Activated CD4-positive, CD25-positive, alpha-beta regulatory T cell (primary cell): ENCODE measurements at places on chromosomes 3 and 15.

GRCh38 chr3:43379343-43379742 lies 93.0 kb downstream of the SNRK start:
- DNase-seq: no peak

GRCh38 chr15:62809115-62809967 lies 233.2 kb upstream of the TPM1 start:
- DNase-seq: no peak

DNA sequence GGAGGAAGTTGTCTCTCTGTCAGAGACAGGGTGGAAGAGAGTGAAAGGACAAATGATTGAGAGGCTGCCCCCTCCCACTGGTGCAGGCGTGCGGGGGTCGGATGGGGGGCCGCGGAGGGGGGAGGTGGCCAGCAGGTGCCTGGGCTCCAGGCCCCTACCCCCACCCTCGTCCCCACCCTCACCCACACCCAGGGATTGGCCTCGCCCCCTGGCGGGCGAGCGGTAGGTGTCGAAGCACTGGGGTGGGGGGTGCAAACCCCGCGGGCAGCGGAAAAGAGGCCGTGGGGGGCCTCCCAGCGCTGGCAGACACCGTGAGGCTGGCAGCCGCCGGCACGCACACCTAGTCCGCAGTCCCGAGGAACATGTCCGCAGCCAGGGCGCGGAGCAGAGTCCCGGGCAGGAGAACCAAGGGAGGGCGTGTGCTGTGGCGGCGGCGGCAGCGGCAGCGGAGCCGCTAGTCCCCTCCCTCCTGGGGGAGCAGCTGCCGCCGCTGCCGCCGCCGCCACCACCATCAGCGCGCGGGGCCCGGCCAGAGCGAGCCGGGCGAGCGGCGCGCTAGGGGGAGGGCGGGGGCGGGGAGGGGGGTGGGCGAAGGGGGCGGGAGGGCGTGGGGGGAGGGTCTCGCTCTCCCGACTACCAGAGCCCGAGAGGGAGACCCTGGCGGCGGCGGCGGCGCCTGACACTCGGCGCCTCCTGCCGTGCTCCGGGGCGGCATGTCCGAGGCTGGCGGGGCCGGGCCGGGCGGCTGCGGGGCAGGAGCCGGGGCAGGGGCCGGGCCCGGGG lies at the start of gene KAT2B:
KAT2B (plus strand) TSS at position 682 of the 783 bp plus-strand sequence; CDS start at position 714, 32 bp downstream.
- DNase-seq: peak; percentile 72

- no peak for DNase-seq
These were observed 12.6 kb downstream of the LIMD1 start for GRCh38 chr3:45606991-45607712.

DNA sequence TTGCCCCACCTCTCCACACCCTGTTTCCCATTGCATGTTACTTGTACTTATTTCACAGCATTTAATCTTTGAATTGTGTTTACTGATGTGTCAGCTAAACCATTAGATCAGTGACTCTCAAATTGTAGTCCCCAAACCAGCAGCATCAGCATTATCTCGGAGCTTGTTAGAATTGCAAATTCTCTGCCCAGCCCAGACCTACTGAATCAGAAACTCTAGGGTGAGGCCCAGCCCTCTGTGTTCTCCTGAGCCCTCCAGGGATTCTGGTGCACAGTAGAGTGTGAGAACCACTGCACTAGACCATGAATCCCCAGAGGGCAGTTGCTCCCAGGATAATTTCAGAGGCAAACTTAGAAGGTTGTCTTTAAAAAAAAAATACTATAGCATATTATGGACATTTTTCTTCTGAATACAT lies 13.0 kb downstream of the PLD1 start:
- DNase-seq: no peak

DNA sequence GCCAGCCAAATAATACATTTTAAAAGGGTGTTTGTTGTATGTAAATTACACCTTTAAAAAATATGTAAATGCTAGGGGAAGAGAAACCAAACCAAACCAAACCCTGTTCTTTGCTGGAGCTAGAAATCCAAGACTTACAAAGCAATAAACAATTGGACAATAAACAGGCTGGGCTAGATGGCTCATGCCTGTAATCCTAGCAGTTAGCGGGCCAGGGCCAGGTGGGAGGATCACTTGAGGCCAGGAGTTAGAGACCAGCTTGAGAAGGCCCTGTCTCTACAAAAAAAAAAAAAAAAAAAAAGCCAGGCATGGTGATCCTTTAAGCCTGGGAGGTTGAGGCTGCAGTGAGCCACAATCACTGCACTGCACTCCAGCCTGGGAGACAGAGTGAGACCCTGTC lies 12.5 kb downstream of the STOML1 start:
- DNase-seq: no peak

GRCh38 chr3:48678056-48678455 lies 7.7 kb downstream of the NCKIPSD start:
- DNase-seq: no peak

DNA sequence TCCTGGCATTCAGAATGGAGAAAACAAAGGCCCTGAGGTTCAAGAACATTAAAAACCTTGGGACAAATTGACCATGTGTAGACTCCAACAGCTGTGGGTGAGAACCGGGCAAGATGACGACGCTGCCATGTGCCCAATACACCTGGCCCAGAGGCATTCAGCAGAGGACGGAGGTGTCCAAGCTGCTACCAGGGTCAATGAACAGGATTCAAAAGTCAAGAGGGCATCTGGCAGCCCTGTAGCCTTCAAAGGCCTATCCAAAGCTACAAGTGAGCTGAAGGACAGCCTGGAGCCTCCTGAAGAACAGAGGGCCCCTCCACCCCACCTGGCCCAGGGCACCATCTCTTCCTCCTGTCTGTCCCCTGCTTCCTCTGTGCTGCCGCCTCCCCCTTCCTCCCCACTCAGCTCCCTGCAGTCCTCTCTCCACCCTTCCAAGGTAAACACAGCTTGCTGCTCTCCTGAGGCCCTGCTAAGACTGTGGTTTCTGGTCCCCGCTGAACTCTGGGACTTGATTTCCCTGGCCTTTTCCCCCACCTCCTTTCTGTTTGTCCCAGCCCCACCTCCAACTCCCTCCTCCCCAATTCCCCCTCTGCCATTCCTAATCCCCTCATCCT lies 57.5 kb downstream of the HMCES start:
- no peak for DNase-seq

- no peak for DNase-seq
These were observed 68.7 kb upstream of the GOLGA8B start for GRCh38 chr15:34651997-34652725.

DNA sequence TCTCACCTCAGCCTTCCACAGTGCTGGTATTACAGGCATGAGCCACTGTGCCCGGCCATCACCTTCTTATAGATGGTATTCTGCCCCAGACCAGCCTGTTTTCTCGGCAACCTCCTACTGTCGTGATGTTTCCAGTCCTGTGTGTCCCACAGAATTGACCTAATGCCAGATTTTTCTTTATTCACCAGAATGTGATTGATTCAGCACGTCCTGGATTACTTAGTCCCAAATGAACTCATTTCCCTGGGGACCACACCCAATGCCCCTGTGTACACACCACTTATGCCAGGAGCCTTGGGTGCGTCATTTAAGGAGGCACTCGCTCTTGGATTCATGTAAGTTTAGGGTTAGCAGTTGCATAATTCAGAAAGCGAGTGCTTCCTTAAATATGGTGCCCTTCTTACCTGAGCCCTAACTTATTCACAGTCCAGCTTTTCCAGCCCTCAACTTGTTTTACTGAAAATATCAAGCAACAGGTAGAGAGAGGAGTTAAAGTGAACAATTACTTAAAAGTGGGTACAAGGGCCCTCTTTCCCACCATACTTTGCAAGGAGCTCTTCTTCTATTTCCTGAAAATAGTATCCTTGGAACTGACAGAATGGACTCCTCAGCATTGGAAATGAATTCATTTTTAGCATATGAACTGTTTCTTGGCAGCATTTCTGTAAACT lies 64.6 kb upstream of the UBE2E1 start:
- no peak for DNase-seq

DNA sequence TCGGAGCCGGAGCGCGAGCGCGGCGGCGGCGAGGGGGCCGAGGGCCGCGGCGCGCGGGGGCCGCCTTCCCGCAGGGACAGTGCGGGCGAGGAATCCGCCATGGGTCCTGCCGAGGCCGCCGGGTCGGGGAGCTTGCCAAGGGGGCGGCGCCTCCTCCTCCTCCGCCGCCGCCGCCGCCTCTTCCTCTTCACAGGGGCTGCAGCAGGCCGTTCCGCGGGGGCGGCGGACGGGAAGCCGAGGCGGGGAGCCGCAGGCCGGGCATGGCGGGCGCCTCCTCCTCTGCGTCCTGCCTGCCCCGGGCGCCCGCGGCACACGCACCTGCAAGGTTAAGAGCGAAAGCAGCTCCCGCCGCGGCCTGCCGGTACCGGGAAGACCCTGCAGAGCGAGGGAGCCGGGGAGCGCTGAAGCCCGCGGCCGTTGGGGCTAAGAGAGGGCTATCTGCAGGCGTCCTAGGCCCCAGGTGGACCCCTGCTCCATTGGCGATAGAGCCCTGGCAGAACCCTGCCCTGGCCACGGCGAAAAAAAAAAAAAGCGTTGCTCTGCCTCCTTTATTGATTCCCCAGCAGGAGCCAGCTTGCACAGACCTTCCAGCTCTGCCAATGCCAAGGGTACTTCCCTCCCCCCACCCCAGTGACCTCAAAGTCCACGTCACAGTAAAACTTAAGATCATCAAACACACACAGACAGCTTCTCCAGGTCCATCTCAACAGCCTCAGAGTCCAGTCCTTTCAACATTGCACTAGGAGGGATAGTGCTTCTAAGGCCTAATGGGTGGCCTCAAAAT lies at the start of gene LYSMD2:
LYSMD2 (minus strand) TSS at position 134 of the 784 bp plus-strand sequence; CDS start at position 101, 33 bp downstream.
- DNase-seq: peak; percentile 52

DNA sequence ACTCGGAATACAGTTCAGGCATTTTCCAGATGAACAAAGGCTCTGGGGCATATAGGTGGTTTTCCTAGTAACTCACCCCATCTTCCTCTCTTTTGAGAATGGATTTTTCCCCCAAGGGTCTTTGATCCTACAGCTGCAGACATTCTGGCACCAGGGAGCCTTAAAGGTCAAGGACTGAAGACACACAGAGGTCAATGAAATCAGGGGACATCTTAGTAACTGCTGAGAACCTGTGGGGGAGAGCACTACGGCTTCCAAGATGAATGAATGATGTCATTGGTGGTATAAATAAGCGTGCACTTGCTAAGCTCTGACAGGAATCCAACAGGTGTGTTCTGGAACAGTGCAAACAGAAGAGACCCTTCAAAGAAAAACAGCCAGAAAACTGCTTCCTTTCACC lies 36.3 kb downstream of the TMEM212 start:
- no peak for DNase-seq

DNA sequence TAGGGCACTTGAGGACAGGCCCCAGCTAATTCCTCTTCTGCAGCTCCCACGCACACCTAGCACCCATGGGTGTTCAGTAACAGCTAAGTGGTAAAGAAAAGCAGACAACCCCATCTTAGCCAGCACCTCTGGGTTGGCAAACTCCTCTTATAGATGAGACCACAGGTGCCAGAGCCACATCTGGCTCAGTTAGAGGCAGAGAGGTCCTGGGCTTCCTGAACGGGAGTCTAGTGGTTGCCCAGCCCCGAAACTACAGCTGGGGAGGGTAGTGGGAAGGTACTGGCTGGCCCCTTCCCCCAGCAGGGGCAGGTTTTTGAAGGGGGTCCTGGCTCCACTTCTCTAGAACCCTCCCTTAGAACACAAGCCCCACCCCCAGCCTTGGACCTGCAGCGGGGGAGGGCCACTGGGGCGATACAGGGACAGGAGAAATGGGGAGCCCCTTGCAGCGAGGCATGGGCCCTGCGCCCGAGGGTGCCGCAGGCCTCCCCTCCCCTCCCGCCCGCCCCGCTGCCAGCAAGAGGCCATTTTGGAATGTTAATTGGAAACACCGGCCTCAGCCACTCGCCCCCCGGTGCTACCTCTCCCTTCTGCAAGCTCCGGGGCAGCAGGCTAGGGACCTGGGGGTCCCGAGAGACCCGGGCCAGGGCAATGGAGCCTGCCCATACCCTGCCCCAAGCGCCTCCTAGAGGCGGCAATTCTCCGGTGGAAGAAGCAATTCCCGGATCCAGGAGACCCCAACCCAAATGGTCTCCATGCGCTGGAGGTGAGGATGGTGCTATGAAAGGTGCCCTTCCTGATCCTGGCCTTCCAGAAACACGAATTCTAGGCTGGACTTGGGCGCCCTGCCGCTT lies 1.5 kb downstream of the DUSP7 start:
- peak; percentile 11 for DNase-seq

DNA sequence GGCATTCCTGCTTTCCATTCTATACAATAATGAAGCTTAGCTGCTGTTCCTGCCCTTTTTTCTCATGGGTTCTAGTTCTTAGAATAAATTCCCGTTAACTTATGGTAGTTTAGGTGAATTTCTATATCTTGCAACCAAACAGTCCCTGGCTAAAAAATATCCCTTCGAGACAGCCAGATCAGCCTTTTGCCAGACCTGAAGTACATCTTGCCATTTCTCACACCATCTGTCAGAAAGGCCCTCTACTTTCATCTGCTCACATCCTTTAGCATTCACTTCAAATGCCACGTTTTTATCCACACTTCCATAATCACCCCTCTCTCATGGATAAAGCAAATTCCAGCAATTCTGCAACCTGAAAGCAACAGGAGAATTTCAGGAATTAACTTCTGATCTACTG lies 145.4 kb downstream of the GAP43 start:
- DNase-seq: no peak

GRCh38 chr3:168540726-168541125 lies 445.0 kb upstream of the GOLIM4 start:
- no peak for DNase-seq

DNA sequence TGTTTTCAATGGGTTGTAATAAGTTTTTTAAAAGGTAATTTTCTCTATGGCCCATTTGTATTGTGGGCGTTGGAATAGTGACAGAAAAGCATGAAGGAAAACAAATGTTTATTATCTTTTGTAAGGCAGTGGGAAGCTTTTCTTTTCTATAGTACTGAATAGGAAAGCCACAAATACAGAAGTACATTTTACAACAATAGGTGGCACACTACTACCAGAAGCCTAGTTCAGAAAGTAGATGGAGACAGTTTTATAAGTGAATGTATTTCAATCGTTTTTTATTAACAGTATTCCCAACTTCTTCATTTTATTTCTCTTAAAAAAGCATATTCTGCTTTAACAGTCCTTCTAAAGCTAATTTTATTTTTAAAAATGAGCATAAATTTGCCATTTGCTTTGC lies 296.7 kb downstream of the PTPRG start:
- DNase-seq: no peak

DNA sequence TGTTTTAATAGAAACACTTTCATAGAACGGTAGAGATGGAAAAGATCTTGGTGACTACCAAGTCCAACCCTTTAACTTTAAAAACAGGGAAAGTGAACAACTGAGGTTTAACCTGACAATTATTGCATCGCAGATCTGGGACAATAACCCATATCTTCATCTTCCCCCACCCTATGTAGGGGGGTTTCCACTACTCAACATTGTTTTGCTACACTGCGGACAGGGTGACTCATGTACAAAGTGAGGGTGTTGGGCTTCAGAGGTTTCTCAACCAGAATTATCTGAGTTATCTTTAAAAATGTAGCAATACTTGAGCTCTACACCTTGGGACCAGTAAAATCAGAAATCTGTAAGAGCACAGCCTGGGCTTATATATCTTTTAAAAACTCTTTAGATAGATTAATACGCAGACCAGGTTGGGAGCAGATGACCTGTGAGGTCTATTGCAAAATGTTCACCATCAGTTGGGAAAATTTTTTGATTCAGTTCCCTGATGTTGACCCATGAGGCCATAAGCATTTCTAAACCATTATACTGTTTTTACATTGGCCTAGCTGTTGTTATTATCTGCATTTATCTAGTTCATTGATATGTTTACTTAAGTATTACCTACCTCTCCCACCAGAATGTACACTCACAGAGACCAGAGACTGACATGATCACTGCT lies 103.6 kb upstream of the ICE2 start:
- no peak for DNase-seq

- DNase-seq: no peak
These were observed 49.0 kb downstream of the LMCD1 start for GRCh38 chr3:8550611-8551010.
